GOT3 (cell line): ENCODE measurements at places on chromosomes 2 and 18.

GRCh38 chr2:63792530-63792929, 49.2 kb upstream of the UGP2 start:
- no peak for DNase-seq

GRCh38 chr2:29902356-29902755, 19.0 kb downstream of the ALK start:
- no peak for DNase-seq

DNA sequence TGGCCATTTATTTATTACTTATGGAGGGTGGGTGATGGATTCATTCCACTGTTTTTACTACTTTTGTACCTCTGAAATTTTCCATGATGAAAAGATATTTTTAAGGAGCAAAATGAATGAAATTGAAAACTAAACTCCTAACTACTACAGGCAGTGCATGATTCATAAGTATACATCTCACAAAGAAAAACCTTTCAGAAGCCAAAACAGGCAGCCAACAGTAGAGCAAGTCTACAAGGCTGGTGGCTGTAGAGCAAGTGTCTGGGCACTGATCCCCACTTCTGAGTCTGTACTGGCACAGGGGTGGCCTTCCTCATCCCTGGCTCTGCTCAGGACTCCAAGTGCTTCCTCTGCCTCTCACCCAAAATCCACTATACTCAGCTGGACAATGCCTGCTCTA, 8.2 kb upstream of the RMP24 start:
- no peak for DNase-seq

- no peak for DNase-seq
Measured at GRCh38 chr2:161857920-161858319, 216.1 kb downstream of the DPP4 start.

DNA sequence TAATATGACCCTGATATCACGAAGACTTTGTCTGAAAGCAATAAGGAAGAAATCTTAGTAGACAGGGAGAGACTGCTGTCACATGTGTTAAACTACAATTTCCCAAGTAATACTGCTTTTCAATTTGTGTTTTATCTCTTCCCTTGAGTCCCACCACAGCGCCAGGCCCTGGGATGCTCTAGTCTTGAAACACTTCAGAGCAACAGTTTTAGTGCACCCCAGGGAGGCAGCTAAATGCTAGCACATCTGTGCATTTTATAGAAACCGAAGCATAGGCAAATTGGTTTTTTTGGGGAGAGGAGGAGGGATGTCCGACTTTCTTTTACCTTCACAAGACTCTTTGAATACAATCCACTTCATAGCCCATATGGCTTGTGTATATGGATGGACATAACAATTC, 550.0 kb upstream of the SYT4 start:
- DNase-seq, result no peak

DNA sequence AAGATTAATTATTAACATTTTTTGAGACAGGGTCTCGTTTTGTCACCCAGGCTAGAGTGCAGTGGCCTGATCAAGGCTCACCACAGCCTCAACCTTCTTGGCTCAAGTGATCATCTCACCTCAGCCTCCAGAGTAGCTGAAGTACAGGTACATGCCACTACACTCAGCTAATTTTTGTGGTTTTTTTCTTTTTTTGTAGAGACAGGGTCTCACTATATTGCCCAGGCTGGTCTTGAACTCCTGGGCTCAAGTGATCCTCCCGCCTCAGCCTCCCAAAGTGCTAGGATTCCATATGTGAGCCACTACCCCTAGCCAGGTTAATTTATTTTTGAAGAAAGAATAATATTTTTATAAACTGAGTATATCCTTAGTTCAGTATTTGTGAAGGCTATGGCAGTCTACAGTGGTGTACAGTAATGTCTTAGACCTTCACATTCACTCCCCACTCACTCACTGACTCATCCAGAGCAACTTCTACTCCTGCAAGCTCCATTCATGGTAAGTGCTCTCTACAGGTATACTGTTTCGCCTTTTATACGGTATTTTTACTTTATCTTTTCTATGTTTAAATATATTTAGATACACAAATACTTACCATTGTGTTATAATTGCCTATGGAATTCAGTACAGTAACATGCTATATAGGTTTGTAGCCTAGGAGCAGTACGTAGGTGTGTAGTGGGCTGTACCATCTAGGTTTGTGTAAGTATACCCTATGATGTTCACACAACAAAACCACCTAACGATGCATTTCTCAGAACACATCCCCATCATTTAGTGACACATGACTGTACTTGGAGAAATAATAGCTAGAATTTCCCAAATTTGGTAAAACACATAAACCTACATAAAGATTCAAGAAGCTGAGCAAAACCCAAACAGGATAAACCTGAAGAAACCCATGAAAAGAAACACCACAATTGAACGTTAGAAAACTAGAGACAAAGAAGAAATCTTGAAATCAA, 38.6 kb downstream of the MGAT4A start:
- DNase-seq, result no peak

GRCh38 chr2:201781557-201782051, 871 bp upstream of the ALS2 start:
- no peak for DNase-seq
